Upper lobe of left lung (tissue), 6 donors: ENCODE measurements at places on chromosomes 1 and 21.

DNA sequence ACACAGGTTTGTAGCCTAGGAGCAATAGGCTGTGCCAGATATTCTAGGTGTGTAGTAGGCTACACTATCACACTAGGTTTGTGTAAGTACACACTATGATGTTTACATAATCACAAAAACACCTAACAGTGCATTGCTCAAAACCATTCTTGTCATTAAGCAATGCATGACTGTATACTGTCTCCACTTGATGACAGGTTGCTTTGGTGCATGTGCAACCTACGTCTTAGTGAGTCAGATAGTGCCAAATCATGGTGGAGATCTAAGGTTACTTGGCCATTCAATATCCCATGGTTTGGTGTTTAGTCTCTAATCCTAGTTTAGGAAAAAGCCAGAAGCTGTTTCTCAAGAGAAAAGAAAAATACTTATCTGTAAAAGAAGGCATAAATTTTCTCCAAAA is 181.1 kb downstream of the KCNK2 start:
- no peaks in the 10 kb centered on the region for H3K27me3 ChIP-seq
- H3K4me1 ChIP-seq: no peaks in the 10 kb centered on the region
- no peak for DNase-seq
- no peak overlapping the region for H3K27ac ChIP-seq
- H3K36me3 ChIP-seq: no peaks in the 10 kb centered on the region

- H3K4me1 ChIP-seq: no peaks in the 10 kb centered on the region
- no peak overlapping the region for H3K27ac ChIP-seq
- no peak overlapping the region for H3K4me3 ChIP-seq
- DNase-seq: no peak
- no peaks in the 10 kb centered on the region for H3K27me3 ChIP-seq
- no peaks in the 10 kb centered on the region for H3K36me3 ChIP-seq
Observed at GRCh38 chr1:231592809-231593208, 33.8 kb upstream of the DISC1 start.

- no peak for DNase-seq
- no peaks in the 10 kb centered on the region for H3K27me3 ChIP-seq
- no peaks in the 10 kb centered on the region for H3K4me1 ChIP-seq
- H3K36me3 ChIP-seq: peaks cover 44% of the 10 kb centered on the region
- no peak overlapping the region for H3K27ac ChIP-seq
Observed at GRCh38 chr1:55071477-55071876, 32.1 kb downstream of the PCSK9 start.

GRCh38 chr1:66292944-66293343 is 241.0 kb upstream of the SGIP1 start:
- H3K4me3 ChIP-seq: no peak overlapping the region
- H3K27ac ChIP-seq: no peak overlapping the region
- no peaks in the 10 kb centered on the region for H3K27me3 ChIP-seq
- no peak for DNase-seq

- no peaks in the 10 kb centered on the region for H3K36me3 ChIP-seq
- peak; percentile 40 for DNase-seq
- peaks cover 10% of the 10 kb centered on the region for H3K4me1 ChIP-seq
Observed at GRCh38 chr1:23837908-23838307, 12.7 kb upstream of the HMGCL start.

DNA sequence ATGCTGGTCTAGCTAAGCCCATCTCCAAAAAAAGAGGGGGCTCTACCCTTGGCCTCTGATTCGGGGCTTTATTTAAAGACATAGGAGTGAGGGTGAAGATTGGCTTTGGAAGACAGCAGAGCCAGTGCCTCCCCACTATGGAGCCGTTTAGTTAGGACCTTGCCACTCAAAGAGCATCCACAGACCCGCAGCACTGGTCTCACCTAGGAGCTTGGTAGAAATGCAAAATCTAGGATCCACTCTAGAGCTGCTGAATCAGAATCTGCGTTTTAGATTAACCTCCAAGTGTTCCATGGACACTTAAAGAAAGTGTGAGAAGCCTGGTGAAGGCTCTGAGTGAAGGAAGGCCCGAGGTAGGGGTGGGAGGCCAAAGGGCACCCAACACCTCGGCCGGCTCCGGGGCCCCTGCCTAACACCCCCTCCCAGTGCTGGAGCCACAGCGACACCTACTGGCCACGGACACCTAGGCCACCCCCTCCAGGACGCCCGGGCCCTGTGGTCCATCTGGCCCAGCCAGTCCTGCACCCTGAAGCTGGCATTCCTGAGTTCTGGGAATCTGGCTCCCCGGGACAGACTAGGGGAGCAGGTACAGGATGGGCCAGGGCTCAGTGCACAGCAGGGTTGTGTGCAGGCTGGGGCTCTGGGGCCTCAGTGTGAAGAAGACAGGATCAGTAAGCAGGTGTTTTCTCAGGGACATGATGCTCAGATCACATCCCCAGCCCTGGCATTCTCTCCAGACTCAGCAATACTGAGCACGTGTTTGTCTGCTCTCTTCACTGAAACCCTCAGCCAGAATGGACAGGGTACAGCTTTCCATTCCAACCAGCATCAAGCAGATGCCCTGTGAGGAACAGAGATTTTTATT is 79.2 kb downstream of the TMEM53 start:
- H3K4me1 ChIP-seq: peaks cover 2% of the 10 kb centered on the region
- no peaks in the 10 kb centered on the region for H3K36me3 ChIP-seq
- H3K27ac ChIP-seq: no peak overlapping the region
- DNase-seq: peak; percentile 83
- H3K4me3 ChIP-seq: no peak overlapping the region

DNA sequence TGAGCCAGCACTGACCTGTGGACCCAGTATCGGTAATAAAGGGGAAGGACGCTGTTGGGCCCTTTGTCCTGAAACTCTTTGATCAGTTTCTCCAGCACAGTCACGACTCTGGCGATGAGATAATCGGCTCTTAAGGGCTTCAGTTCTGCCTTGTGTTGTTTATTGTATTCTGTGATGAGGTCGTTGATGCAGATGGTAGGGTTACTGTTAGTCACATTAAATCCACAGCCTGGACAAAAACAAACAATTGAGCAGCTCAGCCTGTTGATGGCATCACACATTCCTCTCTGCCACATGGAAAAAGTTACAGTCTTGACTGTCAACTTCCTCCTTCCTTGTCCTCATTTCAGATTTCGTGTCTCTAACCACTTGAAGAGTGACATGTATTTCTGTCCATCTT is 57.6 kb downstream of the SIM2 start:
- no peaks in the 10 kb centered on the region for H3K36me3 ChIP-seq
- no peak for DNase-seq
- no peaks in the 10 kb centered on the region for H3K27me3 ChIP-seq

GRCh38 chr1:43890815-43891214 is 42.8 kb upstream of the ARTN start:
- no peaks in the 10 kb centered on the region for H3K4me1 ChIP-seq
- DNase-seq: no peak
- no peaks in the 10 kb centered on the region for H3K27me3 ChIP-seq
- no peaks in the 10 kb centered on the region for H3K36me3 ChIP-seq
- H3K4me3 ChIP-seq: no peak overlapping the region
- no peak overlapping the region for H3K27ac ChIP-seq

DNA sequence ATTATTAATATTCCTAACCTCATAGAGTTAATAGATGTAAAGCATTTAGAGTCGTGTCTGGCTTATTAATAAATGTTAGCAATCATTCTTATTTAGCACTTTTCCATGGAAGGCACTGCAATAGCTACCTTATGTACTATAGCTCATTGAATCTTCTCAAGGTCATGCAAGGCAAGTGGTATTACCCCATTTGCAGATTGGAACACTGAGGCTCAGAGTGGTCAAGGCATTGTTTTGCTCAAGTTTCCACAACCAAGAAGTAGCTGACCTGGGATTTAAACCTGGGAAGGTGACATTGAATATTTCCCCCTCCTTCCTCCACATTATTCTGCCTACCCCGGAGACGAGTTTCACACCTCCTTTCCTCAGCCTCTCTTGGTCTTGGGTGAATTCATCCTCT is 37.8 kb upstream of the EYA3 start:
- H3K36me3 ChIP-seq: no peaks in the 10 kb centered on the region
- H3K27ac ChIP-seq: peak overlapping the region; percentile 53

DNA sequence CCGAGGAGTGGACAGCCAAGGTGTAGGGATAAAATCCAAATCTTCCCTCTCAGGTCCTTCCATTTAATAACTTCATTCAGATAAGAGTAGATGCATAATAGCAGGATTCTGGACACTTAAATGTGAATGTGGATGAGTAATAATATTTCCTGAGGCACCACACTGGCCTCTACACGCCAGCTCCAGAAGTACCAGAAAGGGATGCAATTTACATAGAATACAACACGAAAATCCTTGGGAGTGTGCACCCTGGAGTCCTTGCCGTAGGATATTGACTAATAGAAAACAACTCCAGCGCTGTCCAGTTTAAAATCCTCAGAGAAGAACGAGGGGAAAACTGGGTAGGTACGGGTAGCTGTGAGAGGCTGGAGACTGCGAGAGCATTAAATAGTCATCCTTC is 6.9 kb downstream of the PLXNA2 start:
- no peak for DNase-seq
- H3K27me3 ChIP-seq: no peaks in the 10 kb centered on the region
- H3K4me1 ChIP-seq: peaks cover 87% of the 10 kb centered on the region
- peak overlapping the region; percentile 85 for H3K27ac ChIP-seq
- no peak overlapping the region for H3K4me3 ChIP-seq
- no peaks in the 10 kb centered on the region for H3K36me3 ChIP-seq

DNA sequence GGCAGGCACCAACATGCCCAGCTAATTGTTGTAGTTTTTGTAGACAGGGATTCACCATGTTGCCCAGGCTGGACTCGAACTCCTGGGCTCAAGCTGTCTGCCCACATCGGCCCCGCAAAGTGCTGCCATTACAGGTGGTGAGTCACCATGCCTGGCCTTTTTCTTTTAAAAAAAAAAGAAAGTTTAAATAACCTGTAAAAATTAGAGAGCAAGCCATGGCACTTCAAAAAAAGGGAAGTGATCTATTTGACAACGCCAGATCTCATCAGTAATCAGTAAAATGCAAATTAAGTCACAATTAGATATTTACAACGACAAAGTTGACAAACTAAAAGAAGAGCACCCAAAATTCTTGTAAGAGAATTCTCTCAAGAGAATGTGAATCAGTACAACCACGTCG is 2.9 kb upstream of the RBBP5 start:
- H3K4me1 ChIP-seq: peaks cover 21% of the 10 kb centered on the region
- no peak overlapping the region for H3K4me3 ChIP-seq
- H3K27me3 ChIP-seq: no peaks in the 10 kb centered on the region
- H3K36me3 ChIP-seq: no peaks in the 10 kb centered on the region

DNA sequence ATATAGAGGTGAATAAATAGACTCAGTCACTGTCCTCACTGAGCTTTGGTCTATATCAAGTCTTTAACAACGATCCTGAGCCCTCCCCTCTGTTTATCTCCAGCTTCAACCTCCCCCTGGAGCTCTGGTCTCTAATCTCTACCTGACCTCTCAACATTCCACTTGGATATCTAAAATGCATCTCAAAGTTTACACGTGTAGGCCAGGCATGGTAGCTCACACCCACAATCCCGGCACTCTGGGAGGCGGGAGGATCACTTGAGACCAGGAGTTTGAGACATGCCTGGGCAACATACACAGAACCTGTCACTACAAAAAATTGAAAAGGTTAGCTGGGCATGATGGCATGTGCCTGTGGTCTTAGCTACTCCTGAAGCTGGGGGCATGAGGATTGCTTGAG is 53.4 kb downstream of the GADD45A start:
- no peak for DNase-seq
- no peak overlapping the region for H3K27ac ChIP-seq
- no peaks in the 10 kb centered on the region for H3K27me3 ChIP-seq
- H3K4me1 ChIP-seq: peaks cover 12% of the 10 kb centered on the region

- no peak overlapping the region for H3K4me3 ChIP-seq
- no peak for DNase-seq
- no peaks in the 10 kb centered on the region for H3K4me1 ChIP-seq
- H3K36me3 ChIP-seq: no peaks in the 10 kb centered on the region
Observed at GRCh38 chr1:100322436-100323211, 29.7 kb upstream of the CDC14A start.

- H3K4me3 ChIP-seq: no peak overlapping the region
- no peak for DNase-seq
- H3K27ac ChIP-seq: no peak overlapping the region
- H3K36me3 ChIP-seq: no peaks in the 10 kb centered on the region
Observed at GRCh38 chr1:183783342-183783741, 21.6 kb upstream of the RGL1 start.

- H3K27ac ChIP-seq: no peak overlapping the region
- no peak for DNase-seq
- H3K4me3 ChIP-seq: no peak overlapping the region
- H3K36me3 ChIP-seq: peaks cover 6% of the 10 kb centered on the region
- H3K27me3 ChIP-seq: no peaks in the 10 kb centered on the region
Observed at GRCh38 chr1:97562081-97562480, 358.8 kb downstream of the DPYD start.

GRCh38 chr1:20411196-20411980 is 74.6 kb downstream of the CAMK2N1 start:
- no peak for DNase-seq
- no peak overlapping the region for H3K27ac ChIP-seq
- no peaks in the 10 kb centered on the region for H3K4me1 ChIP-seq
- H3K36me3 ChIP-seq: no peaks in the 10 kb centered on the region
- H3K4me3 ChIP-seq: no peak overlapping the region

DNA sequence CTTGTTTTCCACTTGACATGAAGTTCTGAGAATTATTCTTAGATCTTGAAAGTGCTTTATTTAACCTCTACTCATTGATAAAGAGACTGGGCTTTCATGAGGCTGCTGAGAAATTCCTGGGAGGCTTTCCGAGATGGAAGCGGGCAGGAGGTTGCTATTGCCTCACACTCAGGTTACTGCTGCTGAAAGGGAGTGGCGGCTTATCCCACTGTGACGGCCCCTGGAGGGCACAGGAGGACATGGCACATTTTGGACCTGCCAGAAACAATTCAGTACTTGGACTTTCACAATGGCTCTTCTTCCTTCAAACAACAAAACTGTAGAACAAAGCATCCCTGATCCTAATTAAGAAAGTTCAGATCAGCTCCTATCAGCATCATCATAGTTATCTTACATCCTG is 16.2 kb upstream of the MARK1 start:
- no peak overlapping the region for H3K27ac ChIP-seq
- DNase-seq: no peak
- H3K27me3 ChIP-seq: no peaks in the 10 kb centered on the region
- H3K4me3 ChIP-seq: no peak overlapping the region
- no peaks in the 10 kb centered on the region for H3K36me3 ChIP-seq
- no peaks in the 10 kb centered on the region for H3K4me1 ChIP-seq

- peaks cover 73% of the 10 kb centered on the region for H3K4me1 ChIP-seq
- peak overlapping the region; percentile 15 for H3K27ac ChIP-seq
- H3K4me3 ChIP-seq: no peak overlapping the region
Observed at GRCh38 chr1:15963363-15963967, 12.4 kb downstream of the ZBTB17 start.

DNA sequence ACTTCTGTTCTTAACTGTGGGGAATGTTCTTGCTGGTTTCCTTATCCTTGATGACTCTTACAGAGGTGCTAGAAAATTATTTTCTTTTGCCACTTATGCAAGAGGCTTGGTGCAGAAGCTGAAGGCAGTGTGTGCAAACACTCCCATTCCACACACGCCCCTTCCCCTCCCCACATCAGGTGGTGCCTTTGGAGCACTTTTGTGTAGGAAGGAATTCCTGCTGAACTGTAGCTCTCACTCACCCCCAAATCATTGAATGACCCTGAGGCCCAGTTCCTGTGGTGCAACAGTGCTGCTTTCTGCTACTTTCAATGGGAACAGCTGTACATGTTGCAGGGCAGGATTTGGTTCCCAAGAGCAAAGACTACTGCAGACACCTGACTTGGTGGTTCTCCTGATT is 101.8 kb downstream of the CD247 start:
- no peak for DNase-seq
- H3K27me3 ChIP-seq: no peaks in the 10 kb centered on the region
- peak overlapping the region; percentile 19 for H3K27ac ChIP-seq
- peaks cover 4% of the 10 kb centered on the region for H3K36me3 ChIP-seq
